ENCODE measurements at places on chromosomes 5 and 9. TPM values are rescaled to one million over a fixed set of nuclear protein-coding genes. Genes with fewer than 3 reads are reported as not detected.
A peak's percentile ranks its signal among the peaks of the same experiment; 100 is the strongest.

Gene OR13C2
- polyA plus RNA-seq, result not detected

DNA sequence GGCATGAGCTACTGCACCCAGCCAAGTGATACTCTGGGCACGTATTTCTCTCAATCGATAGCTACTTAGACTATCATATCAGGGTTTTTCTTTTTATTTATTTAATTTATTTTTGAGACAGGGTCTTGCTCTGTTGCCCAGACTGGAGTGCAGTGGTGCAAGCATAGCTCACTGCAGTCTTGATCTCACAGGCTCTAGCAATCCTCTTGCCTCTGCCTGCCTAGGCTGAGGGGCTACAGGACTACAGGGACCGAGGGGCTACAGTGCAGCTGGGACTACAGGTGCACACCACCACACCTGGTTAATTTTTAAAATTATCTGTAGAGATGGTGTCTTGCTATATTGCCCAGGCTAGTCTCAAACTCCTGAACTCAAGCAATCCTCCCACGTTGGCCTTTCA is 20.3 kb upstream of the ANKHD1 start:
- no peak for DNase-seq
- no peak overlapping the region for H3K27ac ChIP-seq
- H3K4me3 ChIP-seq, result no peak overlapping the region
- H3K4me1 ChIP-seq, result no peaks in the 10 kb centered on the region

DNA sequence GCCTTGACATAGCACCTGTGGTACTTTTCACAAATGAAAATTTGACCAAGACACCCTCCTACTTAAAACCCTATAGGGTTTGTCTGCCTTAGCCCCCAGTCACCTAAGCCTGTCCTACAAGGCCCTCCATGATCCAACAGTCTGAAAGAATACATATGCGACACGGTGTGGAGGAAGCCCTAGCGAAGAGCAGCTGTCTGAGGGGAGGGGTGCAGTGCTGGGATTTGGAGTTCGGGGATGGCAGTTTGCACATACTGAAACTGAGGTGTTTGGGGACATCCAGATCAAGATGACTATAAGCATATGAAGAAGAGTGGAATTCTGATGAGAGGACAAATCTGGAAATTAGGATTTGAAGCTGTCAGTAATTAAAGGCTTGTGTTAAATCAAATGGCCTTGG is 7.2 kb upstream of the MYORG start:
- no peak overlapping the region for H3K4me3 ChIP-seq
- H3K27ac ChIP-seq, result no peak overlapping the region
- no peak for DNase-seq

- no peak overlapping the region for H3K4me3 ChIP-seq
- no peaks in the 10 kb centered on the region for H3K36me3 ChIP-seq
- no peaks in the 10 kb centered on the region for H3K4me1 ChIP-seq
- no peaks in the 10 kb centered on the region for H3K27me3 ChIP-seq
- no peak for DNase-seq
- no peak overlapping the region for H3K27ac ChIP-seq
Measured at GRCh38 chr5:3943859-3944258, 348.2 kb downstream of the IRX1 start.

GRCh38 chr5:149827086-149827485 is 97.0 kb downstream of the PPARGC1B start:
- no peak for DNase-seq
- no peaks in the 10 kb centered on the region for H3K27me3 ChIP-seq
- no peaks in the 10 kb centered on the region for H3K36me3 ChIP-seq
- no peak overlapping the region for H3K4me3 ChIP-seq

DNA sequence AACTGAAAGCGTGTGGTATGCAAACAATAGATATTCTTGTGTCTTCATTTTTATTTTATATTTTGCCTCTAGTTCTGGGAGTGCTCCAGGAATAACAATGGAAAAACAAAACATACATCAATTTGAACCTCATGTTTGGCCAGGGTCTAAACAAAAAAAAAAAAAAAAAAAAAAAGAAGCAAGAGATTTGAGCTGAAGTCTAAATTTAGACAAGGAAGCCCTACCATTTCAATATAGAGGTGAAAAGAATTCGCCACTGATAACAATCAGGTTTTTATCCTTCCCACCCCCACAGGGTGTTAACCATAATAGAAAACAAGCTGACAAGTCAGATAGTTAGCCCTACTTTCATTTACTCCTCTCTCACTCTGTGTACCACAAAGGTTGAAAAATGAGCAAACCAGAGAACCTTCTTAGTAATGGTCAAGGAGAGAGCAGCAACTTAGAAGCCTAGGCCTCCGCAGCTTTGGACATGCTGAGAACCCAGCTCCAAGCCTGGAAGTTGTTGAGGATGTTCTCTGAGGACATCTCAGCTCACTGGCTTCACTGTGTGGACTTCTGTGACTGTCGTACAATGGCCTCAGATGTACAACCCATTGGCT is 118.2 kb upstream of the HMHB1 start:
- H3K27me3 ChIP-seq, result no peaks in the 10 kb centered on the region
- no peak overlapping the region for H3K27ac ChIP-seq
- no peak for DNase-seq
- H3K4me1 ChIP-seq, result no peaks in the 10 kb centered on the region
- H3K4me3 ChIP-seq, result no peak overlapping the region

DNA sequence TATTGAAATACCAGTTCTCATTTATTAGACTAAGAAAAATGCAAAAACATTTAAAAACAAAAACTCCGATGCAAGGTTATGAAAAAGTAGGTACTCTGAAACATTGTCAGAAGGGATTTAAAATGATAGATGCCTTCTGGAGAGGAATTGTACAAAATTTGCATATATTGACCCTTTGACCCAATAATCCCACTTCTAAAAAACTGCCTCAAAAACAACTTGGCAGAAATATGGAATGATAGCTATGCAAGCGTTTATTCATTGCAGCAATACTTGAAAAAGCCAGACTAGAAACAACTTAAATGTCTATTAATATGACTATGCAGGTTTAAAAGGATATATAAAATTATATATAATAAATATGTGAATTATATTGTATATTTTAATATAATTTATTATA is 118.4 kb downstream of the PLK2 start:
- no peaks in the 10 kb centered on the region for H3K4me1 ChIP-seq
- no peak overlapping the region for H3K27ac ChIP-seq
- DNase-seq, result no peak
- H3K4me3 ChIP-seq, result no peak overlapping the region

DNA sequence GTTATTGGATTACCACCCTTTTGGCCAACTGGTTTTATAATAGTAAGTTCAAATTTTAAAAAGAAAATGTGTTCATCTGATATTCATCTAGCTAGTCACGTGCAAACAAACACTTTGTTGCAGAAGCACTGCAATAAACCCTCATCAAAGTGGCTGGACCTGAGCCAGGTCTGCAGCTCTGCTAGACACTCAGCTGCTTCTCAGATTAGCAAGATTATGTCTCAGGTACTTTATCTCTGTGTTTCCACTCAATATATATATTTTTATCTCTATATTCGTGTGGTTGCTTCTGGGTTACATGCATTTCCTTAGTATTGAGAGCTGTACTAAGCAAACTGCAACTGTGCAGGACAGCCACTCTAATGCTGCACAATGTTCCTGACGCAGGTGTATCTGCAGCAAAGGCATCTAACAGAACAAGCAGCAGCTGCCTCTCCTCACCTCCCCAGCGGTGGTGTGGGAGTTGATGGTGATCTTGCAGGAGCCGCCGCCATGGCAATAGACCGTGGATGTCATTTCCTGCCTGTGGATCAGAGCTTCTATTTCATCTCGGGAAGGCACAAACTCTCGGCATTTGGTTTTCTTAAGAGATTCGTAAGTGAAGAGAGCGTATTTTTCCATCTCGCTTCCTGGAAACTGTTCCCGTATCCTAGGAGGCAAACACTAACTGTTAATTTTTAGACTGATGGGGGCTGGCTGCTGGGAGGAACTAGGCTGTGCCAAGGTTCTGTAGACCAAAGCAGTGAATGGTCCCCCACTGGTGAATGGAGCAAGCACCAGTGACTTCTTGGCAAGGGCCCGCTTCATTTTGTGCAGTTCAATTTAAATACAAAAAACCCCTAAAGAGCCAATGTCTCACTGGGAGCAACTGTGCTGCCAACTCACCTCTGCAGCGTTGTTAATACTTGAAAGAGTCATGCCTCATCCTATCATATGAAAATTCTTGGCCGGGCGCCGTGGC is 56.7 kb upstream of the RETREG1 start:
- no peaks in the 10 kb centered on the region for H3K27me3 ChIP-seq
- H3K4me1 ChIP-seq, result peaks cover 6% of the 10 kb centered on the region
- H3K36me3 ChIP-seq, result no peaks in the 10 kb centered on the region
- H3K4me3 ChIP-seq, result no peak overlapping the region
- H3K27ac ChIP-seq, result no peak overlapping the region

Gene SCGB3A2
- polyA plus RNA-seq, result not detected

DNA sequence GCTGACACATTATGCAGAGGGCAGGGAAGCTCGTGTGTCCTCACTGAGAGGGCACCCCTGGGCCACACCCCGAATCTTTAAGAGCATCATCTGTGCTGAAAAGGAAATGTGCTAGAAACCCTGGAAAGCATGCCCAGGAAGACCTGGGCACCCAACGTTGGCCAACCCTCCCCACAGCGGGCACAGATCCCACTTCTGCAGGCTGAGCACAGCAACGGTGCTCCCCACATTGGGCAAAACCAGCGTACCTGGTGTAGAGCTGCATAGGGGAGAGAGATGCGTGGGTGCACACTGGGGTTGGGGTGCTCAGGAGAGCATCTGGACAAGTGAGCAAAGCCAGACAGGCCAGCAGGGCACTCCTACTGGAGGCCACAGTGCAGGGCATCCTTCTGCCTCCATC is 32.6 kb downstream of the ROR2 start:
- no peaks in the 10 kb centered on the region for H3K27me3 ChIP-seq
- H3K36me3 ChIP-seq, result no peaks in the 10 kb centered on the region
- no peak overlapping the region for H3K4me3 ChIP-seq
- no peak for DNase-seq

Gene TMEM174
- polyA plus RNA-seq, result not detected

DNA sequence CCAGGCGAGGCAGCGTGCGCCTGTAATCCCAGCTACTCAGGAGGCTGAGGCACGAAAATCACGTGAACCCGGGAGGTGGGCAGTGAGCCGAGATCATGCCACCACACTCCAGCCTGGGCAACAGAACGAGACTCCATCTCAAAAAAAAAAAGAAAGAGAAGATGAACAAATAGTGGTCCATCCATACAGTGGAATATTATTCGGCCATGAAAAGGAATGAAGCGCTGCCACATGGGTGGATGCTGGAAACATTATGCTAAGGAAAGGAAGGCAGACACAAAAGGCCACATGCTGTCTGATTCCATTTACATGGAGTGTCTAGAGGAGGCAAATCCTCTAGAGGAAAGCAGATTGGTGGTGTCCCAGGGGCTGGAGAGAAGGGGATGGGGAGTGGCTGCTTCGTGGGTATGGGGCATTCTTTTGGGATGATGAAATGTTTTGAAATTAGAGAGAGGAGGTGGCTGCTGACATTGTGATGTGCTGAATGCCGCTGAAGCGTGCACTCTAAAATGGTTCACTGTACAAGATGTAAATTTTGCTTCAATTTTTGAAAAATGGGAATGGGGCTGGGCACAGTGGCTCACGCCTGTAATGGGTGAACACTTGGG is 17.0 kb downstream of the PLPP7 start:
- no peak overlapping the region for H3K27ac ChIP-seq
- peaks cover 10% of the 10 kb centered on the region for H3K4me1 ChIP-seq
- DNase-seq, result no peak
- H3K36me3 ChIP-seq, result no peaks in the 10 kb centered on the region

Gene SLC46A2
- not detected for polyA plus RNA-seq

GRCh38 chr5:124662181-124662781 is 84.2 kb downstream of the ZNF608 start:
- no peaks in the 10 kb centered on the region for H3K27me3 ChIP-seq
- H3K27ac ChIP-seq, result no peak overlapping the region
- H3K4me3 ChIP-seq, result no peak overlapping the region
- H3K4me1 ChIP-seq, result no peaks in the 10 kb centered on the region

DNA sequence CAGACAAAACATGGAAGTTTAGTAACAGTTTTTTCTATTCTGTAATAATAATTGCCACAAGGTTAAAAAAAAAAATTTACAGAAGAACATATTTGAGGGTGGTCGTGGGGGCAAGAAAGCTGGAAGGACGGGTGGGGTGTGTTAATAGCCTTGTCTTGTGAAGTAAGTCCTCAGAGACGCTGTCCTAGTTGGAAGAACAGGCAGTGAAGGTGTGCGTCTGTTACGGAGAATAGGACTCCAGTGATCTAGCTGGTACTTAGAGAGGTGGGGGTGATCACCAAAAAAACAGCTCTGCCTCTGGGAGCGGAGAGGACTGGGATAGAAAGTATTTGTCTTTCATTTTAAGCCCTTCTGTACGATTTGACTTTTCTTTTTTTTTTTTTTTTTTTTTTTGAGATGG is 17.7 kb downstream of the ABL1 start:
- no peak overlapping the region for H3K27ac ChIP-seq
- no peak overlapping the region for H3K4me3 ChIP-seq
- peaks cover 19% of the 10 kb centered on the region for H3K36me3 ChIP-seq
- H3K4me1 ChIP-seq, result no peaks in the 10 kb centered on the region
- no peaks in the 10 kb centered on the region for H3K27me3 ChIP-seq

- no peak overlapping the region for H3K27ac ChIP-seq
- no peak for DNase-seq
- peaks cover 16% of the 10 kb centered on the region for H3K4me1 ChIP-seq
- H3K4me3 ChIP-seq, result no peak overlapping the region
- H3K36me3 ChIP-seq, result peaks cover 91% of the 10 kb centered on the region
Measured at GRCh38 chr9:444528-444927, 229.9 kb downstream of the DOCK8 start.

Gene PCSK1
- polyA plus RNA-seq, result not detected

Gene CTSV
- polyA plus RNA-seq, result not detected

Gene PCDHAC2
- polyA plus RNA-seq, result not detected

DNA sequence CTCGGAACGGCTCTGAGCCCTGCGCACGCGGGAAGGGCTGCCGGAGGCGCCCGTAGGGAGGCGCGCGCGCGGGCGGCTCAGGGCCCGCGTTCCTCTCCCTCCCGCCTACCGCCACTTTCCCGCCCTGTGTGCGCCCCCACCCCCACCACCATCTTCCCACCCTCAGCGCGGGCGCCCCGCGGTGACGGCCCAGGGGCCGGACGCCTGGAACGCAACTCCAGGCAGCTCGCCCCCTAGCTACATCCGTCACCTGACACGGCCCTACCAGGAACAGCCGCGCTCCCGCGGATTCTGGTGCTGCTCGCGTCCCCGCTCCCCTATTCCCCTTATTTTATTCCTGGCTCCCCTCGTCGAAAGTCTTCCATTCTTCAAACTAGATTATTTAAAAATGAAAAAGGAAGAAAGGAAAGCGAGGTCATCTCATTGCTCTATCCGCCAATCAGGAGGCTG is at the start of gene CDKN2B-AS1:
TSS of gene CDKN2B-AS1 (plus strand) at position 236 of the 450 bp plus-strand sequence.
- H3K27ac ChIP-seq, result peak within 1 kb of the TSS; percentile 88
- H3K36me3 ChIP-seq, result peaks cover 2% of the 10 kb centered on the region
- DNase-seq, result peak; percentile 80
- peak within 1 kb of the TSS; percentile 94 for H3K4me3 ChIP-seq
- peaks cover 3% of the 10 kb centered on the region for H3K27me3 ChIP-seq
- peaks cover 23% of the 10 kb centered on the region for H3K4me1 ChIP-seq

- H3K27me3 ChIP-seq, result no peaks in the 10 kb centered on the region
- peaks cover 10% of the 10 kb centered on the region for H3K36me3 ChIP-seq
- H3K27ac ChIP-seq, result no peak overlapping the region
- H3K4me1 ChIP-seq, result peaks cover 11% of the 10 kb centered on the region
- no peak overlapping the region for H3K4me3 ChIP-seq
- DNase-seq, result peak; percentile 25
Measured at GRCh38 chr5:1503241-1504068, 20.3 kb downstream of the LPCAT1 start.

GRCh38 chr9:26013199-26013598 is 335.0 kb upstream of the TUSC1 start:
- H3K4me1 ChIP-seq, result no peaks in the 10 kb centered on the region
- H3K27me3 ChIP-seq, result no peaks in the 10 kb centered on the region
- no peak overlapping the region for H3K27ac ChIP-seq
- H3K36me3 ChIP-seq, result no peaks in the 10 kb centered on the region

Gene CDO1
- polyA plus RNA-seq, result not detected
